Stimulated activated CD8-positive, alpha-beta memory T cell treated with anti-CD3 and anti-CD28 coated beads, Interleukin-4, amount 100 ng/mL, for 4 hours (primary cell): ENCODE measurements at places on chromosomes 12 and 14.

GRCh38 chr12:52608826-52609630 lies 7.8 kb upstream of the KRT72 start:
- DNase-seq: no peak

DNA sequence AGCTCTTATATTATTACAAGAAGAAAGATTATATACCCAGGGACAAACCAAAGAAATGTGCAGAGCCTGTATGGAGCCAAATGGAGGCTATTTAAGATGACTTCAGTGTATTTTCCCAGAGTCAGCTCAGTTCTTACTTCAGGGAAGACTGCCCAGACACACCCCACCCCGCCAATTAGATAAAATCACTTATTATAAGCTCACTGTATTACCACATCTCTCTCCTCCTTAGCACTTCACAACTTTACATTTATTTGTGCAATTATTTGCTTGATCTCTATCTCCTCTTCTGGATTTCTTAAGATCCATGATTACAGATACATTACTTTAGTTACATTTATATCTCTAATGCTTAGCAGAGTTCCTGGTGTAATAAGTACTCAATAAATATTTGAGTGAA lies 24.7 kb upstream of the WDR89 start:
- no peak for DNase-seq

- no peak for DNase-seq
Observed at GRCh38 chr12:93767524-93767863, 90.3 kb downstream of the CRADD start.

- no peak for DNase-seq
Observed at GRCh38 chr12:19095331-19095730, 34.2 kb upstream of the PLEKHA5 start.

GRCh38 chr14:50997712-50998111 lies 53.4 kb upstream of the PYGL start:
- DNase-seq: no peak

DNA sequence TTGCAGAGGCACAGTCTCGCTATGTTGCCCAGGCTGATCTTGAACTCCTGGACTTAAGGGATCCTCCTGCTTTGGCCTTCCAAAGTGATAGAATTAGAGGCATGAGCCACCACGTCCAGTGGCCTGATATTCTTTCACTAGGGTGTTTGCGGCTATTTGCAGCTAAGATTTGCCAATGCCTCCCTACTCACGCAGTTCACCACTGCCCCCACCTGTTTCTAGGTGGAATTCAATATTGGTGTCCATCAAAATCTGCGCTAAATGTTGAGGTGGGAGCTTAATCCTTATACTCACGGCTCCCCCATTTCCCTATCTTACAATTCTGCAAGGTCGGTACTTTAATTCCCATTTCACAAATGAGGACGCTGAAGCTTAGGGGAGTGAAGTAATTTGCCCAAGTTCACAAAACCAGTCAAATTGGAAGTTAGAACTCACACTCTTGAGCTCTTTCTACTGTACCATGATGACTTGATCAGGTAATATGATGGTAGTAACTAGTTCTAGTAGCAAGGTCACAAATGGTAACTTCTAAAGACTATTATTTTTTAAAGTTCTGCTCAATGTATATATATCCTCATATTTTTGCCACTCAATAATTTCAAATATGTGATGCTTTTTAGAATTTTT lies 22.1 kb upstream of the LRRC9 start:
- DNase-seq: no peak

- DNase-seq: no peak
Observed at GRCh38 chr14:59295951-59296350, 107.5 kb downstream of the DAAM1 start.

GRCh38 chr12:87796961-87797516 lies 232.2 kb downstream of the C12orf50 start:
- DNase-seq: no peak

GRCh38 chr12:121812320-121812871 lies 8.6 kb downstream of the SETD1B start:
- no peak for DNase-seq

- DNase-seq: no peak
Observed at GRCh38 chr12:123643911-123644310, 10.3 kb downstream of the GTF2H3 start.

DNA sequence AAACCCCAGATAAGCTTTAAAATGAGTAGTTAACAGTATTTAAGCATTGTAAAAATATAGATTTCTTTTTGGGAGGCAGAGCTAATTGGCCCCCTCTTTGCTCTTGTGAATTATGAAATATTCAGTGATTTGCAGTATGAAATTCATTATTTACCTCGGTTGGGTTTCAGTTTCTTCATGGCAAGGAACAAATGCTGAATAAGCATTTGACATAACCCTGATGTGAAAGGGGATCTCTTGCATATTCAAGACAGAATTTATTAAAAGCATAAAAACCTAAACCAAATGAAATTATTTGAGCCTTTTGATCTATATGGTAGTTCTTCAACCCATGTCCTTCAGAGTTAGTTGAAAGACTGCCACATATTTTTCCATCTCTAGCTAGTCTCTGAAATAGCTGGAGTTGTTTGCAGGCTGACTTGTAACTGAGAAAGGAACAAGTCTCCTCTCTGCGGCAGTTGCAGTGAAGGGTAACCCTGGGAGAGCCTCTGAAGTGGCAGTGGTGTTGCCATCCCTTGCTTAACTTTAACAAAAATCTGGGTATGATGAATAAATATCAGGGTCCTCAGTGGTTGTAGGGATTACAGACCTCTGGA lies 690 bp downstream of the AKAP6 start:
- DNase-seq: no peak

DNA sequence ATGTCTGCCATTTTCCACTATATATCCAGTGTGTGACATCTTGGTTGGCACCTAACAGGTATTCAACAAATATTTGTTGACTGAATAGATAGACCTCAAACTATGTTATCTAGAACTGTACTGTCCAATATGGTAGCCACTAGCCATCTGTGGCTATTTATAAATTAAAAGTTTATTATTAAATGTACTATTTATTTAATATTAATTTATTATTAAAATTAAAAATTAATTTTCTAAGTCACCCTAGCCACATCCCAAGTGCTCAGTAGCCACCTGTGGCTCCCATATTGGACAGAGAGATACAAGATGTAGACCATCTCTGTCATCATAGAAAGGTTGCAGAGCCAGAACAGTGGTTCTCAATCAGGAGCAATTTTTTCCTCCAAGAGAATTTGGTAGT lies 69.3 kb downstream of the SRRM4 start:
- DNase-seq: no peak

DNA sequence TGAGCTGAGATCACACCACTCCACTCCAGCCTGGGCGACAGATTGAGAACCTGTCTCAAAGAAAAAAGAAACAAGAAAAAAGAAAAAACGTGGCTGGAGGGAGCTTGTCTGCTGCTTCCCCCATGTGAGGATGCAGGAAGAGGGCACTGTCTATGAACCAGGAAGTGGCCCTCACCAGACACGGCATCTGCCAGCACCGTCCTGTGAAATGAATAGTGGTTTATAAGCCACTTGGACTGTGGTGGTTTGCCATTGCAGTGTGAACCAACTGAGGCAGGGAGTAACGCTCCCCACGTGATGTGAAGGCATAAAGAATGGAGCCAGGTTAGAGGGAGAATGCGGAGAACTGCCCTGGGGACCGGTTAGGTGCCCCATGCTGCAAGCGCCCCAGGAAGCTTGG lies 4.5 kb upstream of the BRF1 start:
- DNase-seq: no peak

- DNase-seq: no peak
Observed at GRCh38 chr12:80272387-80272915, 171.6 kb upstream of the PTPRQ start.

DNA sequence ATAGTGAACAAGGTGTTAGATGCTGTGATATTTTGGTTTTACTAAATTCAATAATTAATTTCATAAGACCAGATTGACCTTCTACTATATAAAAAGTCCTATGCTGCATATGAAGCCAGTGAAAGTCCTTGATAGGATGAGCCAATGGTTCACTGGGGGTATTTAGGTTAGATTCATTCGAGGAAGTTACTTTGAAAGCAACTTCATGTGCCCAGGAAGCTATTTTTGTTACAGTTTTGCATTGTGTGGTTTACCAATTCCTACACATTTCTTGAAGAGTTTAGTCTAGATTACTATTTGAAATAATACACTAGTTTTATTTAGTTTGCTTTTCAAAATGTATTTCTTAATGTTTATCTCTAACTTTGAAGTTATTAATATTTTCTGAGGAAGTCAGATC lies 58.5 kb upstream of the RMST start:
- no peak for DNase-seq

GRCh38 chr12:6529291-6529737 lies 5.0 kb upstream of the GAPDH start:
- DNase-seq: no peak

GRCh38 chr12:91603060-91603459 lies 420.4 kb upstream of the DCN start:
- no peak for DNase-seq

- DNase-seq: no peak
Observed at GRCh38 chr12:11651785-11652184, 2.3 kb downstream of the ETV6 start.

- DNase-seq: no peak
Observed at GRCh38 chr14:68234101-68234905, 414.7 kb downstream of the RAD51B start.

- no peak for DNase-seq
Observed at GRCh38 chr12:30437616-30438015, 258.1 kb downstream of the IPO8 start.

- DNase-seq: no peak
Observed at GRCh38 chr12:75870878-75871277, 160.7 kb downstream of the PHLDA1 start.

DNA sequence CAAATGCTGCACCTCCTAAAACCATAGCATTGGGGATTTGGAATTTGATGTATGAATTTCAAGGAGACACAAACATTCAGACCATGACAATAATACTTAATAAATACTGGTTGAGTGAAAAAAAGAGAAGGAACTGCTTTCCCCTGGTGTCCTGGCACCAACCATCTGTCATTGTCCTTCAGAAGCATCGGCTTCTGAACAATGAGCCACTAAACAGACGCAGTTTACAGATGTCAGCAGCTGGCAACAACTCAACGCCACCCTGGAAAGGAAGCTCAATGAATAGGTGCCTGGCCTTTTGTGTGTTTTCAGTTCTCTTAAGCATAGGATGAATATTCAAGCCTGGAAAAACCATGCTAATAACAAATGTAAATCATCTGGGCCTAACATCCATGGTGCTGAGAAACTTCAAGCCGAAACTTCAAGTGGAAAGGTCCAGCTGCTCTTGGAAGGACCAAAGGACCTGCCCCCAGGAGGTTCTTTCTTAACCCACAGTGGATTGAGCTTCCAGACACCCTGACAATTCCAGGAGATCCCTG lies 101.3 kb downstream of the WIF1 start:
- no peak for DNase-seq

DNA sequence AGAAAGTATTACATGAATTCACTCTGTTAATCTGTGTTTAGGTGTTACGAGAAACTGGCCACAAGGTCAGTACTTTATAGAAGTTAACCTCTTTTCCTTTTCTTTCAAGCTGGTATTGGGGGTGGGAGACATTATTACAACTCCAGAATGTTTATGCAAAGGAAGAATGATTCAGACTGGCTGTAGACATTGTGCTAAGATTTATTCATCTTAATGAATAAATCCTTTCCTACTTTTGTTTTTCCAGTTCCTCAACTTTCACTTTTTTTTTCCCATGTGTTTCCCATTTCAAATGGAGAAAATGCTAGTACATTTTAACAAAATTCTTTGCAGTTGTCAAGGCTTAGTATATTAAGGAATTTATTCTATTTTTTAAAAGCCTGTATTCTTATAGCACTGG lies 1.3 kb downstream of the OTOGL start:
- DNase-seq: no peak

GRCh38 chr12:106093246-106093645 lies 45.5 kb downstream of the NUAK1 start:
- DNase-seq: no peak

DNA sequence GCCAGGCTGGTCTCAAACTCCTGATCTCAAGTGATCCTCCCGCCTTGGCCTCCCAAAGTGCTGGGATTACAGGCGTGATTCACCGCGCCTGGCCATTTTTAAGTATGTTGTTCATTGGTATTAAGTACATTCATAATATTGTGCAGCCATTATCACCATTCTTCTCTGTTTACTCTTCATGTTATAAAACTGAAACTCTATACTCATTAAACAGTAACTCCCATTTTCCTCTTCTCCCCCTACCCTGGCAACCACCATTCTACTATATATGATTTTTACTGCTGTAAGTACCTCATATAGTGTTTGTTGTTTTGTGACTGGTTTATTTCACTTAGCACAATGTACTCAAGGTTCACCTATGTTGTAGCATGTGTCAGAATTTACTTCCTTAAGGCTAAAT lies 23.1 kb downstream of the METAP2 start:
- no peak for DNase-seq

DNA sequence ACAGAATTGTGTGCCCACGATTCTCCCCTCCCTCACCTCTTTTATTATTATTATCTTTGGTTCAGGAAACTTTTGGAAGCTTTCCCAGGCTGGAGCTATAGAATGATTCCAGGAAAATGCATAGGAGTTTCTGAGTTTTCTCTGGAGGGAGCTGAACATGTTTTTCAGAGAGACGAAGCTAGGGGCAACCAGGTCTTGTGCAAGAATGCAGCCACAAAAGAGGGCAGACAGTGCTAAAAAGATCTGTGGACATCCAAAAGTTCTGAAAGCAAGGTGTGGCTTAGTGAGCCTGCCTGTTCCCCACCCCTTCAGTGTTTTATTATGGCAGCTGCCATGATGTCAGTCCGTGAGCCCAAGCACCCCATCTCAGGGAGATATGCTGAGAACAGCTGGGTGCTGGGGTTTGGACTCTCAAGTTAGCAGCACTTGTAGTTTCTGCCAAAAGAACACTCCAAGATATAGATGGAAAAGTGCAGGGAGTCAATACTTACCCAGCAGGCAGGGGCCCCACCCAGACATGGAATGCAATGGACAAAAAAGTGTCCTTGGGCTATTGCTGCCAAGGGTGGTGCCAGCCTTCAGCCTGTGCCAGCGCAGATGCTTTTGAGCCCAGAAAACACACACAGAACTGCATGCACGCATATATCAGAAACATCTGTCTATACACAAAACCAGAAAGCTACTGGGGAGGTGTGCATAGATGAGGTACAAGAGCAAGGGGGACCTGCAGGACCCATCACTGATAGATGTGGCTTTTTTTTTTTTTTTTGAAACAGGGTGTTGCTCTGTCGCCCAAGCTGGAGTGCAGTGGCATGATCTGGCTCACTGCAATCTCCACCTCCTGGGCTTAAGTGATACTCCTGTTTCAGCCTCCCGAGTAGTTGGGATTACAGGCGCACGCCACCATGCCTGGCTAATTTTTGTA lies 17.0 kb upstream of the IRF2BPL start:
- no peak for DNase-seq

- no peak for DNase-seq
Observed at GRCh38 chr12:55051197-55051947, 31.6 kb downstream of the NEUROD4 start.
